ENCODE measurements at places on chromosomes 11 and 22.

- no peak for DNase-seq
These were observed 31.6 kb downstream of the UQCR10 start for GRCh38 chr22:29798801-29799200.

GRCh38 chr11:59901306-59901705, 22.7 kb downstream of the OOSP3 start:
- DNase-seq = no peak

GRCh38 chr11:105230586-105230985, 91.0 kb upstream of the CARD18 start:
- no peak for DNase-seq

DNA sequence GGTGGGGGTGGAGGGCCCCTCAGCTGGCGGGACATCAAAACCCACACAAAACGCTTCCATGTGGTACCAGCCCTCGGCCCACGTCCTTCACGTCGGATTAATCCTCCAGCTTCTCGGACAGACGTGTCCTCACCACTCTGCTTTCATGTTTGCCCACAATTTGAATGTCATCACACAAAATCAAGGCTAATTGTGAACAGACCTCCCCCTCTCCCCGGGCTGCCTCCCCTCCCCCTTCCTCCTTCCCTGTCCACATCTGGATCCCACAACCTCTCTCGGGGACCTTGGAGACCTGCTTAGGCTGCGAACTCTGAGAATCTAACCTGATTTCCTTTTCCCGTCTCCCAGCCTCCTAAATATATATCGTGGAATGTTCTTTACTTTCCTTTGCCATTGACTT, 262.9 kb downstream of the MN1 start:
- no peak for DNase-seq

DNA sequence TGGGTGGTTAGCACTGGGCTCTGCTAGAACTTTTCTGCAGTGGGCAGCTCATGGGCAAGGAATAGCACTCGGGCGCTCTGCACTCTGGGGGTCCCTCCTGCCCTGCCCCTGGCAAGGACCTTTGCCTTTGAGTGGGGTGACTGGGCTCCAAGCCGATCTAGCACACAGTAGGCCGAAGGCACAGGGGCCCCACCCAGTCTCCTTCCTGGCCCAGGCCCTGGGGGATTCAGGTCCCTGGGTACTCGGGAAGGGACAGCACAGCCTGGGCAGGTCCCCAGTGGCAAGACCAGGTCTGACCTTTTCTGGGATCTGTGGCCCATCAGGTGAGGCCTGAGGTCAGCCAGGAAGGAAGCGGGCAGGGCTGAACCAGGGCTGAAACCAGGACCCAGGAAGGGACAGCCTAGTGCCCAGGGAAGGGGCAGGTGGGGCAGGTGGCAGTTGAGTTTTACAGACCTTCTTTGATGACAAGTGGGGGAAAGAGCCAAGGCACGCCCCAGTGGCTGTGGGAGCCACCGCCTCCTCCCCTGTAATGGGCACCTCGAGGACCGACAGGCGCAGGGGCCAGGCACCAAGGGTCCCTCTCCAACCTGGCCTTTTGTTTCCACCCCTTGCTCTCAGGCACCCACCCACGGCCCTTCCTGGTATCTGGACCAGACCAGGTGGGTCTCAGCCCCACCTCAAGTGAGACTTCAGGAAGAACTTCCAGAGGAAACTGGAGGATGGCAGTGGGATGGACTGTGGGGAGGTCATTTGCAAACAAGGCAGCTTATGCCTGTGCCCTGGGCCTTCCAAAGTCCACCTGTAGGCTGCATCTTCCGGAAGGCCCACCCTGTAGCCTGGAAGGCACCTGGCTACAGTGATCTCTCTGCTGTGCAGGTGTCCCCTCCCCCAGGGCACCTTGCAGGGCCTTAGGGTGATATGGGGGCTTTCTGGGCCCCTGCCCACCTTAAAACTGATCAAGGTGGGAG, 883 bp upstream of the AIFM3 start:
- no peak for DNase-seq

- no peak for DNase-seq
These were observed 61.3 kb downstream of the TRIM44 start for GRCh38 chr11:35723913-35724312.

- no peak for DNase-seq
These were observed 3.7 kb downstream of the PPM1F start for GRCh38 chr22:21948824-21949568.

GRCh38 chr22:17201285-17201945, 17.8 kb downstream of the ADA2 start:
- no peak for DNase-seq

DNA sequence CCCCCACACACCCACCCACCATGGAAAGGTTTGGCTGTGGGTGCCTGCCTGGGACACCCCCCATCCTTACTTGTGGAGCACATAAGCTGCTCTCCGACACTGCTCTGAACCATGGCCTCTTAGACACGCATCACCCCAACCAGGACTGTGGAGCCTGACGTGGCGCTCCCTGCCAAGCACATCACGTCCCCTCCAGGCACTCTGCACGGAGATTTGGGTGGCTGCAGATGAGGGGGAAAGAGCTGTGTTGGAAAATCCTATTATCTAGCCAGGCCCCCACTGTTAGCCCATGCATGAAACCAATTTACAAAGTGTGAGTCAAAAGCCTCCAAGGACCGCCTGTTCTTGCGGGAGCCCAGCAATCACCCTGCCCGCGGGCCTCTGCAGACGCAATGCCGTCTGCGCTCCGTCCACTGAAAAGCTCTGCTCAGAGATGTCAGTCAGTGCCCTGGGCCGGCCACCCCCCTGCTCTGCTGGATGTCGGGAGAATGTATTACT, 163.4 kb upstream of the NECTIN1 start:
- DNase-seq = no peak

DNA sequence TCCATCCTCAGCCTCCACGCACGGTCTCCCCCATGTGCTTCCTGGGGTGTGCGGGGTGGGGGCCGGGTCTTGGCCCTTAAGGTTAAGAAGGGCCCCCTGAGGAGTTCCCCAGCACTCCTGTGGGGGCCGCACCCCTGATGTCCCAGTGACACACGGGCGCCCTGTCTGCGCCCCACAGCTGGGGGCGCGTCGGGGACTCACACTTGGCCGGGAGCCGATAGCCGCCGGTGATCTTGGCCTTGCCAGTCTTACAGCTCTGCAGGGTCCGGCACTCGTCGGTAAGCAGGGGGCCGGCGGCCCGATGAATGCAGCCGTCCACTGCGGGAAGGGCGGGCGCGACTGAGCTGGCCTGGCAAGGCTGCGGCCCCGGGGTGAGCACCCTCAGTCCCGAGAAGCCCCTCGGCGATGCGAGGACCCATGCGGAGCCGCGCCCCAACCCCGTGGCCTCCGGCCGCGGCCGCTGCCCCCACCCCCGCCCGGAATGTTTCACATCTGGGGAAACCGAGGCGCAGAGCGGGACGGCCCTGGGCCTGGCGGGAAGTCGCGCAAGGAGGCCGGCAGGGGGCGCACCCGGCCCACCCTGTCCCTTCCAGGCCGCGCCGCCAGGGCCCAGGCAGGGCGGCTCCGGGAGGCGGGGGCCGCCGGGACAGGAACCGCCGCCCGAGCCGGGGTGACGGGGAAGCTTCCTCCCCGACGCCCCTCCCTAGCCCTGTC, 13.9 kb downstream of the OTUB1 start:
- no peak for DNase-seq

DNA sequence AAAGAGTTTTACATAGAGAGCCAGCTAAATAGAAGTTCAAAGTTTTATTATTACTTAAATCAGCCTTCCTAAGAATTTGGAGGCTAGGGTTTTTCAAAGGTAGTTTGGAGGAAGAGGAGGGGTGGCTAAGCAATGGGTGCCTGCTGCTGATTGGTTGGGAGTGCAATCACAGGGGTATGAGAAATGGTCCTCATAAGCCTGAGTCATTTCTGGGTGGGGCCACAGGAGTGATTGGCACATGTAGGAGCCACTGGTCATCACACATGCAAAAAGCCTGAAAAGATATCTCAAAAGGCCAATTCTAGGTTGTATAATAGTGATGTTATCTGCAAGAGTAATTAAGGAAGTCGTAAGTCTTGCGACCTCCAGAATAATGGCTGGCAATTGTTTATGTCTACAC, 12.9 kb downstream of the OR51L1 start:
- no peak for DNase-seq

DNA sequence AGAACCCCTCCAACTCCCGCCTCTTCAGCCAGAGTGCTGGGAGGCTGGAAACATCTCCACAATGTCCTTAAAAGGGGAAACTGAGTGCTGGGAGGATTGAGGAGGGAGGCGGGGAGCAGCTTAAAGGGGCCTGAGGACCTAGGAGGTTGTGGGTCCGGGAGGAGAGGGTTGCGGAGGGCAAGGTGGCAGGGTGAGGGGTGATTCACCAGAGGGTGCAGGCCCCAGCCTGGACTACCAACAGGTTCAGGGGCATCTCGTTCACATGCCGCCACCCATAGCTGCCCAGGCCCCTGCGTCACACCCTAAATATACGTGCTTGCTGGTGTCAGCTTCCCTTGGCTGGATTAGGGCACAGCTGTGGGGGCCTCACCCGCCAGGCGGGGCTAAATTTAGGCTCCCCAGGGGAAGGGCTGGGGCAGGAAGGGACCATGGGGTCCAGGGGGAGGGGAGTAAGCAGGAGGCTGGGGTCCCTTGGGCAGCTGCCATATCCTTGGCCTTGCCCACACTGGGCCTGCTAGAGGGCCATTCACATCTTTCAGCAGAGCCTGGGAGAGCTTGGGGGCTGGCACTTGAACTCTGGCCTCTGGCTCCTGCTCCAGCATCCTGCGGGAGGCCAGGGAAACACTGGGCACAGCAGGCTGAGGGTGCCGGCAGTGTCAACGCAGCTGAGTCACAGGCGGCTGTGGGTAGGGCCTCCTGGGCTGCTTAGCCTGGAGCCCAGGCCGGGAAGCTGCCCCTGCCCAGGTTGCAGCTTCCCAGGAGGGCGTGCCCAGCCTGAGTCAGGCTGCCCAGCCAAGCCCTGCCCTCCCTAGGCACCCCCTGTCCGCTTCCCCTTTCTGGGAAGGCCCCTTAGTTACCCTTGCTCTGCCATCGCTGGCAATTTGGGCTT, 1.3 kb downstream of the EHBP1L1 start:
- no peak for DNase-seq

GRCh38 chr11:24489477-24489876, 7.4 kb upstream of the LUZP2 start:
- no peak for DNase-seq

DNA sequence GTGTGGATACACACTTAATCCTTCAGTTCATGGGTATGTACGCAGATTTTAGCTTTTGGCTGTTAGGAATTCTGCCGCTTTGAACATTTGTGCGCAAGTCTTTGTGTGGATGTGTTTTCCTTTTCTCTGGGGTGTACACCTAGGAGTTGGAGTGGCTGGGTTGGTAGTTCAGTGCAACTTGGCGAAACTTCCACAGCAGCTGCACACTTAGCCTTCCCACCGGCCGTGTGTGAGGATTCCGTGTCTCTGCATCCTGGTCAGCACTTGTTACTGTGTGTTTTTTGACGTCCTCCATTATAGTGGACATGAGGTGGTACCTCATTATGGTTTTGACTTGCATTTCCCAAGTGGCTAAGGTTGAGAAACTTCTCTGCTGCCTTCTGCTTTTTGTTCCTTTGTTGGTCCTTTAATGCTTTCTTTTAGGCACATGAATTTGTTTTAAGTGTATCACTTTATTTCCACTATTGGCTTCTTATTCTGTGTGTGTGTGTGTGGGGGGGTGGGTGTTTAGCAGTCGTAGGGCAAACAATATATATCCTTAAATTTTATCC, 72.1 kb upstream of the SLC25A18 start:
- DNase-seq = no peak

GRCh38 chr11:65619281-65619928, 3.8 kb downstream of the PCNX3 start:
- DNase-seq = no peak

DNA sequence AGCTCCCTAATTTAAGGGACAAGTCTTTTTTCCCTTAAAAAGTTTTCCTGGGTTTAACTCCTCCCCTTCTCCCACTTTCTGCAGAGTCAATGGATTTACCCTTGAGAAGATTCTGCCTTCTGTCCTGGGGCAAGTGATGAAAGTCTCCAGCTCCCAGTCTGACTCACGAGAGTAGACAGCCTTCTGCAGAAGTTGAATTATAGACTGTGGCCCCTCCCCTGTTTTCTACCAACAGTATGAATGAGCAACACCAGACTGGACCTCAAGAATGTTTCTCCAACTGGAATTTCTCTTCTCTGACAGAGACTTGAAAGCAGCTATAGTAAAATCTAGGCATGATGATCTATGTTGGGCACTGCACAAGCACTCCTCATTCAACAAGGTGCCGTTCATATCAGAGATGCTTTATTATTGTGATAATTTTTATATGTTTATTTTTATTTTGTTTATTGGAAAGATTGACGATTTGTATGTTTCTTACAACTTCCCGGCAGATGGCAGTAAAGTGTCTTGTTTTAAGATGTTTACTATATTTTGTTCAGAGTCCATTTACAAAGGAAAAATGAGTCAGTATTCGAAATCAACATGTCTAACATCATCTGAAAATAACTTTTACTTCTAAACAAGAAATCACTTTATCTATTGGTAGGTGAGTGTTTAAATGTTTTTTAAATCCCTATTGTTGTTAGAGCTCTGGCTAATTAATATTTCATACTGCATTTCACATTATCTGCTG, 56.6 kb downstream of the LMO2 start:
- DNase-seq = peak; percentile 13

- DNase-seq = peak; percentile 10
These were observed 16.3 kb upstream of the C11orf87 start for GRCh38 chr11:109405671-109406070.

GRCh38 chr22:26589367-26589844, 526 bp downstream of the TPST2 start:
- no peak for DNase-seq

GRCh38 chr11:125155767-125156166, 8.8 kb upstream of the PKNOX2 start:
- no peak for DNase-seq

- DNase-seq = no peak
These were observed 1522.6 kb downstream of the FAM181B start for GRCh38 chr11:81211050-81211449.

DNA sequence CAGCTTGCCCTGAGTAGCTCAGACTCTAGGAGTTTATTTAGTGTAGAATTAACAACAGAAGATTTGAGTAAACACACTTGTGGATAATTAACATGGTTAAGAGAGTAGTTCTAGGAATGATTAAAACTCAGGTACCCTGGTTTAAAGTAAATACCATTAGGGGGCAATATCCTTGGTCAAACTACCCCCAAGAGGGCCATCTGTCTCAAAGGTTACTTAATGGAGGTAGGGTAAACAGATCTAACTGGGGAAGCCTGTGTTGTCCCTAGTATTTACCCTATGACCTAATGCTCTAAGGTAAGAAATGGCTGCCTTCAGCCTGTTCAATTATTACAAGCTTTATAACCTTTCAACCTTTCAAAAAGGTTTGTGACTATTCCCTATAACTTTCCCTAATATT, 10.6 kb upstream of the GLYATL1 start:
- DNase-seq = no peak

- no peak for DNase-seq
These were observed 935 bp upstream of the RCOR2 start for GRCh38 chr11:63917692-63918506.

- DNase-seq = no peak
These were observed 553 bp downstream of the CD3D start for GRCh38 chr11:118341815-118342489.

GRCh38 chr11:62088331-62088933, 35.4 kb upstream of the INCENP start:
- DNase-seq = no peak
